Spleen (tissue), 13 donors: ENCODE measurements at places on chromosomes 7 and 10. TPM values are rescaled to one million over a fixed set of nuclear protein-coding genes. Genes with fewer than 3 reads are reported as not detected.

The MMS19 gene
- 53.5 TPM for polyA plus RNA-seq

The OPN1SW gene
- polyA plus RNA-seq, result not detected

The GSAP gene
- polyA plus RNA-seq, result 49.6 TPM

The FAM180A gene
- 0.19 TPM for polyA plus RNA-seq

The LHFPL3 gene
- polyA plus RNA-seq, result 0.19 TPM

The ANKRD30A gene
- polyA plus RNA-seq, result not detected

The ERVW-1 gene
- polyA plus RNA-seq, result not detected

The FKBP6 gene
- 0.51 TPM for polyA plus RNA-seq

The INA gene
- 0.02 TPM for polyA plus RNA-seq

The FAM25A gene
- polyA plus RNA-seq, result not detected

The PAPOLB gene
- not detected for polyA plus RNA-seq

The PAPSS2 gene
- 4.7 TPM for polyA plus RNA-seq

The LDB3 gene
- polyA plus RNA-seq, result 0.30 TPM

The GDF10 gene
- polyA plus RNA-seq, result 0.12 TPM

The CYP2C8 gene
- 1.6 TPM for polyA plus RNA-seq

The FAM171A1 gene
- polyA plus RNA-seq, result 4.0 TPM

The SPDYE9 gene
- not detected for polyA plus RNA-seq

The MSMB gene
- not detected for polyA plus RNA-seq

The OR2AE1 gene
- polyA plus RNA-seq, result not detected

The RSU1 gene
- 38.6 TPM for polyA plus RNA-seq

The MMP21 gene
- 0.09 TPM for polyA plus RNA-seq
